ENCODE measurements at places on chromosomes 12 and 14.

DNA sequence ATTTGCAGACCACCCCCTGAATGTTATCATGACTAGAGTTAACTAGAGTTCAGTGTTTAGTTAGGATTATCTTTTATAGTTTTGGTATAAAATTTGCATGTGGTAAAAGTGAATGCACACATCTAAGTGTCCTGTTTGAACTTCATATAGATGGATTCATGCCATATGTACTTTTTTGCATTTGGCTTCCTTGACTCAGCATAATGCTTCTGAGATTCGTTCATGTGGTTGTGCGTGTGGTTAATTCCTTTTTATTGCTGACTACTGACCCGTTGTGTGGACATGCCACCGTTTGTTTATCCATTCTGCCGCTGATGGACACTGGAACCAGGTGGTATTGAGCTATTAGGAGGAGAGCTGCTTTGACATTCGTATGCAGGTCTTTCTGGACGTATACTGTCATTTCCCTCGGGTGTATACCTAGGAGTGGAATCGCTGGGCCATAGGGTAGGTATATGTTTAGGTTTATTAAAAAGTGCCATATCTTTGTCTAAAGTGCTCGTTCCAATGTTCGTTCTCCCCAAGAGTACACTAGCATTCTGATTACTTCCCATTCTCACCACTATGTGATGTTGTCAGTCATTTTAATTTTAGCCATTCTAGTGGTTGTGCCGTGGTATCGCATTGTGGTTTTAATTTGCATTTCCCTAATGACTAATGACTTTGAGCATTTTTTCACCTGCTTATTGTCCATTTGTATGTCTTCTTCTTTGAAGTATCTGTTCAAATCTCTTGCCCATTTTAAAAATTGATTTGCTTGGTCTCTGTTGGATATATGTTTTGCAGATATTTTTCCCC is 37.7 kb downstream of the RIN3 start:
- DNase-seq = no peak

DNA sequence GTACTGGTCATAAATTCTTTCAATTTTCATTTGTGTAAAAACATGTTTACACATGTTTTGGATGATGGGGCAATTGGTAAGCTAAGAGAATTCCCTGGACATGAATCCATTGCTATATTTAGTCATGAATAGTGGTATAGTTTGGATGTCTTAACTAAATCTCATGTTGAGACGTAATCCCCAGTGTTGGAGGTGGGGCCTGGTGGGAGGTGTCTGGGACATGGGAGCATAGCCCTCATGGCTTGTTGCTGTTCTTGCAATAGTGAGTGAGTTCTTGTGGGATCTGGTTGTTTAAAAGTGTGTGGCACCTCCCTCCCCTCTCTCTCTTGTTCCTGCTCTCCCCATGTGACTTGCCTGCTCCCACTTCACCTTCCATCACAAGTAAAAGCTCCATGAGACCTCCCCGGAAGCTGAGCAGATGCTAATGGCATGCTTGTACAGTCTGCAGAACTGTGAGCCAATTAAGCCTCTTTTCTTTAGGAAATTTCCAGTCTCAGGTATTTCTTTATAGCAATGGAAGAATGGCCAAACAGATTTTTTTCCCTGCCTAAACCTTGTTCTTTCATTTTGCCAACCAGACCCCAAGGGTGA is 33.6 kb downstream of the CTSG start:
- DNase-seq = no peak

DNA sequence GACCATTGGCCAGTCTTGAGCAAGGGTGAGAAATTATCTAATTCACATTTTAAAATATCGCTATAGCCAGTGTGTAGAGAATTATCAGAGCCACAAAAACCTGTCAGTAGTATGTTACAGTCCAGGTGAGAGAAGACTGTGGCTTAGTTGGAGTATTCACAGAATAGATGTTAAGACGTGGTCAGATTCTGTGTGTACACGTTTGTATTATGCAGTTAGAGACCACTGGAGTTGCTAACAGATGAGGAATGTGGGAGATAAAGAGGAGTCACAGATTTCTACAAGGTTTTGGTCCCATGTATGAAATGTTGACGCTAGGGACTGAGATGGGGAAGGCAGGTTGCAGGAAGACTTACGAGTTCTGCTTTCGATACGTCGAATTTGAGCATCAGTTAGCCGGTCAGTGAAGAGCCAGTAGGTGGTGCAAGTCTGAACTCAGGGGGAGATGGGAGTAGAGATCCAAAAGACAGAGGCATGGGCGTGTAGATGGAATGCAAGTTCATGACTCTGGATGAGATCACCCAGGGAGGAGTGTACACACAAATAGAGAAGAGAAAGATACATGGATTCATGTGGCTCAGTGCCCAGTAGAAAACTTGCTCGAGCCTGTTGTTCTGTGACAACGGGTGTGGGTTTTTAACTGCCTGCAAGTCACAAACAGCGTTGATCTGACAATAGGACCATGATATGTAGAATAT is 114.8 kb upstream of the FLRT2 start:
- no peak for DNase-seq

- DNase-seq = no peak
Measured at GRCh38 chr12:64566122-64566521, 44.2 kb upstream of the RASSF3 start.
